ENCODE measurements at places on chromosomes 1 and 21.
A peak's percentile ranks its signal among the peaks of the same experiment; 100 is the strongest.

DNA sequence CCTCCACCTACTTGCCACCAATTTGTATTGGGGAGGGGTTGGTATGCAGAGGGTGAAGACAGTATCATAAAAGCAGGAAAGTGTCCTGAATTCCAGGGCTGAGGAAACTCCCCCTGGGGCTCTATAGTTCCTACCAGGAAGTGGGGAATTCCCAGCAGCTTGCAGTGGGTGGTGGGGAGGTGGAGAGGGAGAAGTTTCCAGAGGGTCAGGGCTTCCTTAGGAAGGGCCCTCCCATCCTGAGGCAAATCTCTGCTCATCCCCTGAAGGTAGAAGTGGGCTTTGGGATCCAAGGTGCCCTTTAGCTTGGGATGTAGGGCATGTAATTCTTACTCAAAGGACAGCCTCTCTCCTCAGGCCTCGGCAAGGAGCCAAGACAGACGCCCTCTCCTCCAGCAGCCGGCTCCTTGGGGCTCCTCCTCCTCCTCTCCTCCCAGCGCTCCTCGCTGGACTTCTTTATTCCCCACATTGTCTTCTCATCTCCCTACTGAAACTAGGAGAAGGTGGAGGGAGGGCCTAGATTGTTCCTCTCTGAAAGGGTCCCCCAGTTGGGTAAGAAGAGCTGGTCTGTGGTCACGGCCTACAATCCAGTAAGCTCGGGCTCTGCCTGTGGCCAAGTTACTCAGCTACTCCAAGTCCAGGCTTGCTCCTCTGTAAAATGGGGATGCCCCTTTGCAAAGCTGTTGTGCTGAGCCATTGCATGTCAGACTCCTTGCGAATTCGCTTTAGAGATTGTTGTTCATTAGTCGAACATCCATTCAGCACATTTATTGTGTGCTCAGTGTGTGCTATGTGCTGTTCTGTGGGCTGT lies 17.9 kb upstream of the CSF1 start:
- DNase-seq, result no peak

DNA sequence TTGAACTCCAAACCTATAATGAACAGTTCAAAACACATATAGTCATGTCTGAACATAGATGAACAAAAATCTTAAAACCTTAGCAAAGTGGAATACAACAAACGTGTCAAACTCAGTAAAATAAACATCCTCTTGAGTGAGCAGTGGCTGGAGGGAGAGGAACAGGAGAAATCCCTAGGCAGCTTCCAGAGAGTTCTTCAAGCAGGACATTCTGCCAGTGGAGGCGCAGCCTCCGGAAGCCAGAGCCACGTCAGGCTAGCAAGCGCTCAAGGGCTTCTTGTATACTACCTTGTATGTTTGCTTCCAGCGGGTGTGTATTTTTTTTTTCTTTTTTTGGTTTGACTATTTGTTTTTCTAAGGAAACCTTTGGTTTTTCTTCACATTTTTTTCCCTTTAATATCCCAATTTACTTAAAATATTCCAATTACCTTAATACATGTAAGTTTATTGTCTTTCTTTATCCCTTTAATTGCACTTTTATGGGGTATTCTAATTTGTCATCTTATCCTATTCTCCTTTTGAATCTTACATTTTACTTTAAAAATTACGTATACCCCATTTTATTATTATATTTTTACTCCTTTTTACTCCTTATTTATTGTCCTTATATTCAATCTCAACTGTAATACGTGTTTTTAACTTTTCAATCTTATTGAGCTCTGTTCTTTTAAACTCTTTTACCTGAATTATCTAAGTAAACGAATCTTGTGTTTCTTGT lies 42.0 kb downstream of the COLGALT2 start:
- DNase-seq, result no peak

GRCh38 chr1:170267317-170267716 lies 121.6 kb downstream of the NTMT2 start:
- DNase-seq, result no peak

GRCh38 chr1:117659550-117660270 lies 53.9 kb downstream of the TENT5C start:
- DNase-seq, result no peak

DNA sequence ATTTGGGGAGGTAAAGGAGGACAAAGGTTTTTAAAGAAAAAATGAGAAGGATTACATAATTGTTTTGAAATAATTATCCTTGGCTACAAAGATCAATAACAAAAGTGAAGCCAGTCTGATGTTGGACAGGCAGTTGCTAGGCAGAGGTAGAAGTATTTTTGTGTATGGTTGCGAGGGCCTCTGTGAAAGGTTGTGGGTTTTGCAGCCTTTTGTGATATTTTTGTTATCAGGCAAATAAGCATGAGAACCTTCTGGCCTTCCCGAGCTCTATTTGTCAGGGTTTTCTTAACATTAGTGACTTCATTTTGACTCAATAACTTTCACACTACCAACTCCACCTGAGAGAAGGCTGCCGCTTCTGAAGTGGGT lies 39.2 kb downstream of the CAPN9 start:
- no peak for DNase-seq

DNA sequence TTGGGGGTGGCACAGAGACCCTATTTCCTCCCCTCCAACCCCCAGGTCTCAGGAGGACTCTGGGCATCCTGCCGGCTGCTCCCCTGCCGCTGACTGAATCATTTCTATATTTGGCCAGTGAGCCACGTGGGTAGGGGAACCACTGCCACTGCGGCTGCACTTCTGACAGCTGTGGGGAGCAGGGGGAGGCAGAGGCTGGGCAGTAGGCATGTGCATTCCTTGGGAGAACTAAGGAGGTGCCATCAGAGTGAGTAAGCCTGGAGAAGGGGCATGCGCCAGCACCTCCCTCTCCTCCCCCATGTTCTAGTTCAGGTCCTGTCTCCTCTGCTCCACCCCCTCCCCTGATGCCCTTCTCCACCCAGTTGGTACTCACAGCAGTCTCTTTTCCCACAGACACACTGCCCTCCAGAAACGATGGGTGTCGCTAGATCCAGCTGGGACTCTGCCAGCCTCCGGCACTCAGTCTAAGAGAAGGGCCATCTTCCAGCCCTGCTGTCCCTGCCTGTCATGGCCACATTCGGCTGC lies 12.0 kb downstream of the PPFIA4 start:
- DNase-seq, result no peak

- no peak for DNase-seq
Measured at GRCh38 chr1:11168731-11169130, 20.4 kb upstream of the ANGPTL7 start.

GRCh38 chr1:180503280-180503862 lies 994 bp upstream of the ACBD6 start:
- DNase-seq, result no peak

DNA sequence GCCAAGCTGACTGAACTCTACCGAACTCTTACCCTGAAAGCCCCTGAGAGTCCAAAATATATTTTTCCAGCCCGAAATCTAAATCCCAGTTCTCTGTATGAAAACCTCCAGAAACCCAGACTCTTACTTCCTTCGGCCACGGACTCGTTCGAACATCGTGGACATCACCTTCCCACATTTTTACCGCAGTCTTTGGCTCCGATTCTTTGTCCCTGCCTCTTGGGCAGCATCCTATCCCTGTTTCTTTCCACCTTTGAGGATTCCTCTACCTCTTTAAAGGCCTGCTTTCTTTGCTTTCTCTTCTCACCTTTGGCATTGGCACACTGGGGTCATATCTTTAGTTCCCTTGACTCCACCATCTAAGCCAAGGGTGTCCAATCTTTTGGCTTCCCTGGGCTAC lies 932 bp upstream of the USP24 start:
- DNase-seq, result no peak

- DNase-seq, result no peak
Measured at GRCh38 chr1:235708390-235708962, 58.9 kb upstream of the GNG4 start.

DNA sequence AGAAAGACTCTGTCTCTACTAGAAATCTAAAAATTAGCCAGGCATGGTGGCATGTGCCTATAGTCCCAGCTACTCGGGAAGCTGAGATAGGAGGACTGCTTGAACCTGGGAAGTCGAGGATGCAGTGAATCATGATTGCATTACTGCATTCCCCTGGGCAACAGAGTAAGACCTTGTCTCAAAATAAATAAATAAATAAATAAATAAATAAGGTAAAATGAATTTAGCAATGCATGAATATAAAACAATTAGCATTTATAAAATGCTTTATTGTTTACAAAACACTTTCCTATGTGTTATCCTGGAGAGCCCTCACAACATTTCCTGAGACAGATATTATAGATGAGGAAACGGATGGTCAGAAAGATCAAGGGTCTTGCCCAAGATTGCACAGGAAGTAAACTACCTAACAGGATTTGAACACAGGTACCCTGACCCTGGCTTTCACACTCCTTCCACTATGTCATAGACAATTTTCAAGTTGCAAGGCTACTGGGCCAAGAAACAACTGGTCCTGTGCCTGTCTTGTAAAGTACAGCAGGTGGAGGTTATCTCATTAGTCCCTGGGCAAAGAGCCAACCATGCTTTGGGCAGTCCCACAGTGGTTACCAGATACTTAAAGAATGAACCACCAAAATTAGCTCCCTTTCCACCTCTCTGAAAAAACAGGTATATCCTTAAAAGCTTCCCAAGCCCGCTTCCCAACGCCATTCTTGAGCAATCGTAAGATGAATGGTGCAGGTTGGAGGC lies 15.4 kb upstream of the VSIG8 start:
- DNase-seq, result peak; percentile 51

DNA sequence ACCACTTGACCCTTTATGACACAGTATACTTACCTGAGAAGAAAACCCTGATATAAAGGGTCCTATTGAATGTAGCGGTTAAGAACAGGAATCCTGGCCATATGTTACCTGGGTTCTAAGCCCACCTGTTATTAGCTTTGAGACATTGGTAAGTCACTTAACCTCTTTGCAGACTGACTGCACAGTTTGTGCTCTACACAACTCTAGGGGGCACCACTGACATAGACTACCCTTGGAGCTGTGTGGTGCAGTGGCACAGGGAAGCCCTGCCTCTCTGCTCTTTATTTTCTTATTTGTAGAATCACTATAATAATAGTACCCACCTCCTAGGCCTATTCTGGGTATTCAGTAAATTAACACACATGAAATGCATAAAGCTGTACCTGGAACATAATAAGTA lies 165.6 kb downstream of the C1orf94 start:
- no peak for DNase-seq

- no peak for DNase-seq
Measured at GRCh38 chr1:15703562-15703961, 19.4 kb downstream of the PLEKHM2 start.

- no peak for DNase-seq
Measured at GRCh38 chr1:50982611-50983010, 12.6 kb downstream of the CDKN2C start.

- DNase-seq, result no peak
Measured at GRCh38 chr1:210236840-210237409, 4.3 kb downstream of the SERTAD4 start.

DNA sequence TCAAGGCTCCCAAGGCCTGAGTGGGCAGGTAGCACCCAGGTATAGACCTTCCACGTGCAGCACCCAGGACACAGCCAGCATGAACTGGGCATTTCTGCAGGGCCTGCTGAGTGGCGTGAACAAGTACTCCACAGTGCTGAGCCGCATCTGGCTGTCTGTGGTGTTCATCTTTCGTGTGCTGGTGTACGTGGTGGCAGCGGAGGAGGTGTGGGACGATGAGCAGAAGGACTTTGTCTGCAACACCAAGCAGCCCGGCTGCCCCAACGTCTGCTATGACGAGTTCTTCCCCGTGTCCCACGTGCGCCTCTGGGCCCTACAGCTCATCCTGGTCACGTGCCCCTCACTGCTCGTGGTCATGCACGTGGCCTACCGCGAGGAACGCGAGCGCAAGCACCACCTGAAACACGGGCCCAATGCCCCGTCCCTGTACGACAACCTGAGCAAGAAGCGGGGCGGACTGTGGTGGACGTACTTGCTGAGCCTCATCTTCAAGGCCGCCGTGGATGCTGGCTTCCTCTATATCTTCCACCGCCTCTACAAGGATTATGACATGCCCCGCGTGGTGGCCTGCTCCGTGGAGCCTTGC lies 1.7 kb downstream of the GJB4 start:
- no peak for DNase-seq

GRCh38 chr1:12125422-12126355 lies 41.1 kb upstream of the TNFRSF1B start:
- no peak for DNase-seq

GRCh38 chr1:89191314-89191713 lies 7.4 kb downstream of the GBP4 start:
- DNase-seq, result no peak

GRCh38 chr21:44569861-44570517 lies 3.5 kb upstream of the KRTAP10-4 start:
- DNase-seq, result no peak

DNA sequence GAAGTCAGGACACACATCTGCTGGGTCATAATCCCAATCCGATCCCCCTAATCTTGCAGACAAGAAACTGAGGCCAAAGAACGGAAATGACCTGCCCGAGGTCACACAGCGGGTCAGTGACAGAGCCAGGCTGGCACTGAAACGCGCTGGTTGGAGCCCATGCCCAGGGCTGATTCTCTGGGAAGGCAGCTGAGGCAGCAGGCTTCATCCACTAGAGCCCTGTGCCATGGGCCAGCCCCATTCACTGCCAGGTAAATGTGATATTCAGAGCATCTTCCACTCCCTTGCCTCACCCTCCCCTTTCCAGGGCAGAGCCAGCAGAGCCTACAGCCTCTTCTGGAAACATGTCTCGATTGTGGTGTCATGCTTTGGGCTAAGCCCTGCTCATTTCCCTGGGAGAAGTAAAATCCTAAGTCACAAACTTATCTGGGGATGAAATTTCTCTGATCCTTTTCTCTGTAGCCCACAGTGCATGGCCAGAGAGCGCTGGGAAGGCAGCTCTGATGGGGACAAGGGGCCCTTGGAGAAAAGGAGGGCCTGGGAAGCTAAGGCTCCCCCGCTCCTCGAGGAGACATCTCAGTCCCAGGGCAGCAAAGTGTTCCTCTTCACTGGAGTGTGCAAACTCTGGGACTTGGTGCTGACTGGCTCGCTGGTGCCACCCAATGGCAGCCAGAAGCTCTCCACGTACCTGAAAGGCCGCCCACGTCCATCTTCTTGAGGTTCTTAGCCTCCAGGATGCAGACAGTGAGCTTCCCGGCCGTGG lies 110.4 kb downstream of the SYT2 start:
- DNase-seq, result peak; percentile 62

- DNase-seq, result no peak
Measured at GRCh38 chr1:70727886-70728489, 316.9 kb downstream of the CTH start.

- DNase-seq, result no peak
Measured at GRCh38 chr1:30284728-30285475, 438.5 kb downstream of the MATN1 start.

- DNase-seq, result no peak
Measured at GRCh38 chr21:36068748-36069398, 951 bp upstream of the CBR1 start.

GRCh38 chr1:10835822-10836421 lies 39.5 kb upstream of the CASZ1 start:
- DNase-seq, result peak; percentile 89

GRCh38 chr1:86394416-86394815 lies 1.7 kb downstream of the ODF2L start:
- DNase-seq, result no peak
